ENCODE measurements at places on chromosomes 12 and 14.
A peak's percentile ranks its signal among the peaks of the same experiment; 100 is the strongest.

- DNase-seq: peak; percentile 79
Measured at GRCh38 chr12:50039151-50039835, 14.0 kb upstream of the RACGAP1 start.

GRCh38 chr12:123354600-123354999 is 10.0 kb downstream of the SBNO1 start:
- no peak for DNase-seq

- no peak for DNase-seq
Measured at GRCh38 chr14:20934148-20934762, 21.0 kb upstream of the RNASE2 start.

DNA sequence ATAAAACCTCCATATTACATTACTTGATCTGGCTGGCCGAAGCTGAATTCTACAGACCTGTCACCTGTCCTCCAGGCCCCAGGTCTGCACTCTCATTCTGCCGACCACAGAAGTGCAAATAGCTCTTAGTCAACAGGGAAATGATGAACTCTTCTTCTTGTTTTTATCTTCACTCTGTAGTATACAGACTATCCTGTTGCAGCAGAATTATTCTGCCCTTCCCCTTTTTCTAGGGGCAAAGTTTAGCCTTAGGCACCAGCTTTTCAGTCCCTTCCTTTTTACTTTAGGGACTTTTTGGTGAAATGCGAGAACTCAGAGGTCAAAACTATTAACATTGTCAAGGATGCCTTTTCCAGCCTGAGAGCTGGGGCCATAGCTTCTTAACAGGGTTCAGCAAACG is 229.6 kb upstream of the EGLN3 start:
- no peak for DNase-seq

DNA sequence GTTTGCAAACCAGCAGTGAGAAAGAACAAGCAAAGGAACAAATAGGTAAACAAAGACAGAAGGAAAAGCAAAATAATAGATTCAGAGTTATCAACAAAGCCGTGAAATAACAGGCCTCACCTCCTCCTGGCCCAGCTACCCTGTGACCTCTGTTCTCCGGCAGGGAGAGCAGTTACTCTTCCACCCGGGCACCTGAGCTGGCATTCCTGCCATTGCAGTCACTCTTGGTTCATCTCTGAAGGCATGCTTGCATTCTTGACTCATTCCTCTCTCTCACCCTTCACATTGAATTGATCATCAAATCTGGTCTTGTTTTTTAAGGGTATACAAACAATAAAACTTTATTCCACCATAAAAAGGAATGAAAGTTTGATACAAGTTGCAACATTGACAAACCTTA is 95.1 kb downstream of the TTC8 start:
- no peak for DNase-seq

- no peak for DNase-seq
Measured at GRCh38 chr14:51877810-51878209, 17.4 kb downstream of the GNG2 start.

GRCh38 chr14:55303691-55304145 is 32.5 kb downstream of the FBXO34 start:
- DNase-seq: no peak

GRCh38 chr12:25994901-25995625 is 36.6 kb downstream of the RASSF8 start:
- no peak for DNase-seq

DNA sequence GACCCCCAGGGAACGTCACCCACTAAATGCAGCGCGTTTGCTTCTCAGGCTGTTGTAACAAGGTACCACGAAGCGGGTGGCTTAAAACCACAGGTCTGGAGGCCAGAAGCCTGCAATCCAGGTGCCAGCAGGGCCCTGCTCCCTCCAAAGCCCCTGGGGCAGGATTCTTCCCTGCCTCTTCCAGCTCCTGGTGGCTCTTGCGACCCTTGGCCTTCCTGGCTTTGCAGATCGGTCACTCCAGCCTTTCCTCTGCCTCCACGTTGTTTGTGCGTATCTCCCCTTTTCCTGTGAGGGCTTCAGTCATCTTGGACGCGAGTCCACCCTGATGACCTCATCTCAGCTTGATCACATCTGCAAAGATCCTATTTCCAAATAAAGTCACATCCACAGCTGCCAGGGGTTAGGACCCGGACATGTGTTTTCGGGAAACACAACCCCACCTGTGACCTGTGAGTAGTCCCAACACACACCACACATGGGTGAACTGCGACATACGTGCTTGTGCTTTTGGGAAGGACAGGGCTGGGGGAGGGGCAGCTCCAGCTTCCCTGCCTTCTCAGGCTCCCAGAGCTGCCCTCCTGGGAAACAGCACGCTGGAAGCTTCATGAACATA is 114.5 kb upstream of the NCOR2 start:
- peak; percentile 76 for DNase-seq

GRCh38 chr14:78946949-78947348 is 776.8 kb downstream of the NRXN3 start:
- no peak for DNase-seq

DNA sequence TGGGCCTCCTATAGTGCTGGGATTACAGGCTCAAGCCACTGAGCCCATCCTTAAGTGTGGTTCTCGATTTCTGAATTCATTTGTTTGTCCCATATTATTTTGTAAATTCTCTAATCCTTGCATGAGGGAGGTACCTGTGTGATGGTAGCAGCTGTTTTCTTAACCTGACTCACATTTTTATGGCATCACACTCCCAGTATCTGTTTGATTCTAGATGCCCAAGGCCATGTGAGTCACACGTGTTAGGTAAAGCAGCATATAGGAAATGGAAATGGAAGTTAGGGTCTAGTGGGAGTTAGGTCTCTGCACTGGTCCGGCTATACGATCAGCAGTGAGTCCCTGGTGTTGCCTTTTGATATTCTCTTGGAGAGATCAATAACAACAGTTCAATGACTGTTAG is 198.1 kb downstream of the ERC1 start:
- no peak for DNase-seq

DNA sequence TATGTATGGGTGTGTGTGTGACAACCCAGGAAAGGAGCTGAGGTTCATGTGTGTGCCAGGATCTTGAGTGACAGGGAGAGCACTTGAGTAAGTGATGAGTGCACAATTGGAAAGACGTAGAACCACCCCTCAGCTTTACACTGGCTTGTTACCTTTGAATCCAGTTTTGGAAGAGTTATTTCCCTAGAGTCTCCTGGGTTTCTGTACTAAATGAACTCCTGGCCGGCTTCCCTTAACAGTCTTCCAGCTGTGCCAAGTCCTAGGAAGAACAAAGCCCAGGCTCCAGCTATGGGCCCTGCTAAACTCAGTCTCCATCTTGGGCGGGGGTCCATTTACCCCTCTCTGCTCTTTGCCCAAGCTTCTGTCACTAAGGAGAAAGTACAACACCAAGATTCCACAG is 19.7 kb upstream of the NR1H4 start:
- no peak for DNase-seq

DNA sequence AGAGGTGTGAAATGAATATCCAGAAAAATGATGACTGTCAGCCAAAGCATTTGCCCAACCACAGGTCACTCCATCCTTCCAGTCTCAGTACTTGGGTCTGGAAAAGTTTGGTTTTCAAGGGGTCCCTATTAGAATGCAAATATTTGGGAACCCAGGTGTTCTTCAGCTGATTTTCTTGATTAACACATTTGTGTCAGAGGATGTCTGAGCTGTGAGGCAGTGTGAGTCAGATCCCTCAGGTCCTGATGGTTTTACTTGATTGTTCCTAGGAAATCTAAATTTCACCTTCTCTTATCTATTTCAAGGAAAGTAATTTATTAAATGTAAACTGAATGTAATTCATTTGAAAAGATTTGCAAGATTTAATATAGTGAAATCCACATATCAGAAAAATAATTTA is 71.5 kb downstream of the SSPN start:
- no peak for DNase-seq

DNA sequence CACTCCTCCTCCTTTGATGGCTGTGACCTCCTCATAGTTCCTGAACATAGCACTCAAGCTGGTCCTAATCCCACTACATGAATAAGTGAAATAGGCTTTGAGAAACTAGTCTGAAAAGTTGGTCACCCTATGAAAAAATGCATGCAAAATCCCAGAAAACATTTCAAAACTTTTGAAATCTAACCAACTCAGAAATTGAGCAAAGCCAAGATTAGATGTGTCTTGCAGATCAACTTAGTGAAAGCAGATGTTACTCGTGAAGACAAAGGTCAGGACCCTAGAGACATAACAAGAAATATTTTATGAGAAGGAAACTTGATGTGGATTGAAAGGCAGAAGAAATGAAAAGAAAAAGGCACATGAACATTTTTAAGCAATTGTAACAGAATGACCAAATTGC is 63.3 kb downstream of the TSHR start:
- no peak for DNase-seq

- DNase-seq: no peak
Measured at GRCh38 chr12:81811061-81811777, 52.1 kb upstream of the PPFIA2 start.

- no peak for DNase-seq
Measured at GRCh38 chr12:25433581-25434325, 119.3 kb downstream of the LMNTD1 start.

DNA sequence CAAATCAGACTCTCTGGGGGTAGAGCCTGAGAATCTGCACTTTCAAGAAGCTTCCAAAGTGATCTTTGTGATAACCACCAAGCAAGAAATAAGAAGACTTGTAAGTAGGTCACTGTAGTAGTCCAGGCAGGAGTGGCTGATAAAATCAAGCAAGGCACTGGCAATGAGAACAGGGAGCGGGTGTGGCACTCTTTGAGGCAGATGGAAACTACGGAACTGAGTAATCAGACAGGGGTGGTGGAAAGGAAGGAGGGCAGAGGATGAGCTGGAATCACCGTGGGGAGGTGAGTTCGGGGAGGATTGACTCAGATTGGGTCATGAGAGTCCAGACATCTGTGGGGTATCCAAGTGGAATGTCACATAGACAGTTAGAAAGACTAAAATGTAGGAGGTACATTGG is 44.4 kb upstream of the PLXNC1 start:
- no peak for DNase-seq

- no peak for DNase-seq
Measured at GRCh38 chr14:38412654-38413053, 156.8 kb upstream of the CLEC14A start.

- DNase-seq: peak; percentile 72
Measured at GRCh38 chr14:53152184-53152886, 788 bp downstream of the DDHD1 start.

DNA sequence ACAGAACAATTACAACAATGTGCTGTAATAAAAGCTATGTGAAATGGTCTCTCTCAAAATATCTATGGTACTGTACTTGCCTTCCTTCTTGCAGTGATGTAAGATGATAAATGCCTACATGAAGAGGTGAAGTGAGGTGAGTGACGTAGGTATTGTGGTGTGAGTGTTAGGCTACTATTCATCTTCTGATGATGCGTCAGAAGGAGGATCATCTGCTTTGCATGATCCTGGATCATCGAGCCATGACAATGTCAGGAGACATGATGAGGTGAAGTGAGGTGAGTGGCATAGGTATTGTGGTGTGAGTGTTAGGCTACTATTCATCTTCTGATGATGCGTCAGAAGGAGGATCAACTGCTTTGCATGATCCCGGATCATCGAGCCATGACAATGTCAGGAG is 105.8 kb downstream of the KCNC2 start:
- DNase-seq: no peak

- no peak for DNase-seq
Measured at GRCh38 chr14:22400655-22401259, 188.3 kb downstream of the DAD1 start.

DNA sequence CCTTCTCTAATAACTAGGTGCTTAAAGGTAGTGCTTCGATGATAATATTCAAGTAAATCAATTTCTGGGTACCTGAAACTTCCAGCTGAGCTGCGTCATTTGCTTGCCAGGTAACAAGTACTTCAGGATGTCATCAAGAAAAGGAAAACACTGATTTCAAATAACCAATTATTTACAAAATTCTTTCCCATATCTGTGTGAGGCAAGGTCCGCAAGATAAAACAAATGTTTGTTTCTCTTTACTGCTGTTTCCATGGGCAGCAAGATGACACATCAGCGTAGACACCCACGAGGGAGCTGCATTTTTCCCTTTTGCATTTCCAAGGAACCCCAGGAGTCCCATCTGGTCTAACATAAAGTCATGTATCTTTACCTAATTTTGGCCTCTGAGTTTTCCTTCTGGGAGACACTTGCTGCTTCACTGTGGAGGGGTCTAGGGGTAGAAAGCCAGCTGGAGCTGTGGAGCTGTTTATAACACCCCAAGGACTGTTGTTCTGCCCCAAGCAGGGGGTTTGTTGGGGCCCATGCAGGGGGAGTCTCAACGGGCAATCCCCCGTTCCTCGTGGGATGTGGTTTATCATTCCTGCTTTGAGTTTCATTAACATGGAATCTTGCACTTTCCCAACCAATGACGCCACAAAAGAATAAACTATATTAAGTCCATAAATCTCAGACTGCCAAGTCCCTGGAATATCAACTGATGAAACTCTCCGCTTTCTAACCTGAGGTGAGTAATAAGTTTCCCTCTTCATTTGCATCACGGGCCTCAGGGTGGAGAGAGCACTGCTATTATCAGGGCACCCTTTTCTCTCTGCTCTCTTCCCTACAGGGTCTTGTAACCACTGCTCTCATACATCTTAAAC is 112.8 kb upstream of the PELI2 start:
- no peak for DNase-seq

DNA sequence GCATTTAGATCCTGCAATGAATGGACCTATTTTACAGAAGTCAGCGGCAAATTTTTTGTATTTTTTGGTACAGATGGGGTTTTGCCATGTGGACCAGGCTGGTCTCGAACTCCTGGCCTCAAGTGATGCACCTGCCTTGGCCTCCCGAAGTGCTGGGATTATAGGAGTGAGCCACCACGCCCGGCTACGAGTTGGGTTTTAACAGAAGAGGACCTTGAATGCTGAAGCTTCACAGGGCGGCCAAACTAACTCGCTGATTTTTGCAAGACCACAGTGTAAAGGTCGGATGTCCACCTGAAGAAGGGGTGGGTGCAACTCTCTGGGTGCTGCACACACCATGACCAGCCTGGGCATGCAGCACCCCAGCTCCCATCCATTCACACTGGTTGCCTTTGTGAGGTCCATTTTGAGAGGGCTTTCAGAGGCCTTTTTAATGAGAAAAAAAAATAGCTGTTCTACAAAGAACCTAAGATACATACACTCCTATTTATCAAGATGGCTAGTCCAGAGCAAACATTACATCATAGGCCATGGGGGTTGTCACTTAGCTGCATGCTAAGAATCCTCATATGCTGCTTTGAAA is 21.6 kb upstream of the CDK2AP1 start:
- DNase-seq: peak; percentile 56

GRCh38 chr14:91484186-91484585 is 25.9 kb downstream of the PPP4R3A start:
- no peak for DNase-seq

- no peak for DNase-seq
Measured at GRCh38 chr12:115043079-115043478, 359.1 kb upstream of the TBX3 start.

DNA sequence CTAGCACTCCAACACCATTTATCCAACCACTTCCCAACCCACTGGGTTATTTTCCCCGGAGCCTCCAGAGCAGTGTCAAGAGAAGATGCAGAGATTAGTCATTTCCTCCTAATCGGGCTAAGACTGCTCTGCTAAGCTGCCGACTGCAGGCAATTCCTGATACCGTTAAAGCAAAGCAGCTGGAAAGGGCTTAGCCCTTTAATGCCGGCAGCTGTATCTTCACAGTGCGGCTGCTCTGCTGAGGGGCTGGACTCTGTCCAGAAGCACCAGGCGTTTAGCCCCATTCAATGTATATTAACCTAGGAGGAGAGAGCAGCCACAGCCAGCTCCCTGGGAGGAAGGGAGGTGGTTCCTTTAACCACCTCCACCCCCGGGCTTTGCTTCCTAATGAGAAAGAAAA is 11.1 kb downstream of the AQP6 start:
- no peak for DNase-seq

- no peak for DNase-seq
Measured at GRCh38 chr12:104657726-104658484, 201.2 kb downstream of the CHST11 start.

Measured in right lobe of liver (tissue), 6 donors.